Naive thymus-derived CD8-positive, alpha-beta T cell (primary cell): ENCODE measurements at places on chromosomes 13 and 19. TPM values are rescaled to one million over a fixed set of nuclear protein-coding genes. Genes with fewer than 3 reads are reported as not detected.

Gene LIM2
- not detected for polyA plus RNA-seq

Gene IQCN
- 0.06 TPM for polyA plus RNA-seq

Gene CALR3
- not detected for polyA plus RNA-seq

Gene PTH2
- polyA plus RNA-seq, result not detected

Gene MAMSTR
- 0.49 TPM for polyA plus RNA-seq

Gene ZNF234
- 3.9 TPM for polyA plus RNA-seq

DNA sequence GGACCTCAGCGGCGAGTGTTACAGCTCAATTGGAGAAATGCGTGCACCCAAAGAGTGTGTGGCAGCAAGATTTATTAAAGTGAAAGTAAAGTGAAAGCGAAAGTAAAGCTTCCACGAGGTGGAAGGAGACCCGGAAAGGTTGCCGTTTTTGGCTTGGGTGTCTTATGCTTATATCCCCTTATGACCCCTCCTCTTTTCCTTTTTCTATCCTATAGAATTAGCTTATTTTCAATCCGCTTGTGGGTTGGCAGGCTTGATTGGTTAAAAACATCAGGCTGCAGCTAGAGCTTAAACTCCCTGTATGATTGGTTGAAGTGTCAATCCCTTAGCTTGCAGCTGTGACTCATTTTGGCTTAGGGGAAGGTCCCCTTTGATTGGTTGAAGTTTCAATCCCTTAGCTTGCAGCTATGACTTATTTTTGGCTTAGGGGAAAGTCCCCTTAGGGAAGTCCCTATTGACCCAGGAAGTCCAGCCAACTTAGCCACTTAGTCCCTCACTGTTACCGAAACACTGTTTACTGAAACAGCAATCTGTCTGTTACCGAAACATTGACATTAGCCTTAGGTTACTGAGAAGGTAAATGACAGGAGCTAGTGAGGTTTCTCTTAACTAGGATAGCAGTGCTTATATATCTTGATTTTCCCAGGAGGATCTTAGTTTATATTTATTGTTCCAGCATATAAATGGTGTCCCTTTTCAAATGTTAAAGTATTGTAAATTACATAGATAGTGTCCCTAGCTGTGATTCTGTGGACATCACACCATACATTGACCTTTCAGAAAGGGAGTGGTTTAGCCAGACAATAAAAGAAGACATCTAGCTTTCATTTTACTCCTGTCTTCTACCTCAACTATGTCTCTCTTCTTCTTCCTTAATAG lies 575.8 kb downstream of the DACH1 start:
- no peak for DNase-seq

- DNase-seq, result no peak
Observed at GRCh38 chr13:53694814-53695532, 666.4 kb downstream of the OLFM4 start.

- DNase-seq, result peak; percentile 88
Observed at GRCh38 chr13:40190641-40191100, 475.8 kb downstream of the FOXO1 start.

GRCh38 chr13:72820156-72820897 lies 38.4 kb downstream of the PIBF1 start:
- no peak for DNase-seq

DNA sequence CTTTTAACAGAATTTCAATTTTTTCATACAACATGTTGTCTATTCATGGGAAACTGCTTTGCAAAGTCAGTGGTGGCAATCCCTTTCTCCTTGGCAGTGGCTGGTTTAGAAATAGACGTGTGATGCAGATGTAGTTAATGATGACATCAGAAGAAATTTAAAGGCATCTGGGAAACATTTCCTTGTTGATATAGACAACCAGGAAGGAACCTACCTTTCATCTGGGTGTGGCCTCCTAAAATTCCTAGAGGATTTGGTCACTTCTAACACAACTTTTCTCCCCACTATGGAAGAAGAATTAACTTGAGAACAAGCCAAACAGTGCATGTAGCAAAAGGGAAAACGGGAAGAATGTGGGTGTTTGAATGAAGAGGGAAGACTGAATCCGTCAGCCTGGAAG lies 102.8 kb downstream of the EFNB2 start:
- DNase-seq, result no peak

- no peak for DNase-seq
Observed at GRCh38 chr13:21067848-21068247, 6.5 kb upstream of the LATS2 start.

DNA sequence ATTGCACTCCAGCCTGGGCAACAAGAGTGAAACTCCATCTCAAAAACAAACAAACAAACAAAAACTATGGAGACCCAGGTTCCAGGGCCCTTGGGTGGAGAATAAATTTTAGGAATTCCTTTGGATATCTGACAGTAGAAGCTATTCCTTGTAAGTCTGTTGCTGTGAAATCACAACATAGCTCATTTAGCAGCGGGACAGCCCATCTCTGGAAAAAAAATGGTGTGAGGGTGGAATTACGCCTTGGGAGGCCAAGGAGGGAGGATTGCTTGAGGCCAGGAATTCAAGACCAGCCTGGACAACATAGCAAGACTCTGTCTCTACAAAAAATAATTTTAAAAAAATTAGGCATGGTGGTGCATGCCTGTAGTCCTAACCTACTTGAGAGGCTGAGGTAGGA lies 15.7 kb downstream of the HMGB1 start:
- no peak for DNase-seq

GRCh38 chr19:16301999-16302694 lies 22.5 kb upstream of the KLF2 start:
- no peak for DNase-seq

DNA sequence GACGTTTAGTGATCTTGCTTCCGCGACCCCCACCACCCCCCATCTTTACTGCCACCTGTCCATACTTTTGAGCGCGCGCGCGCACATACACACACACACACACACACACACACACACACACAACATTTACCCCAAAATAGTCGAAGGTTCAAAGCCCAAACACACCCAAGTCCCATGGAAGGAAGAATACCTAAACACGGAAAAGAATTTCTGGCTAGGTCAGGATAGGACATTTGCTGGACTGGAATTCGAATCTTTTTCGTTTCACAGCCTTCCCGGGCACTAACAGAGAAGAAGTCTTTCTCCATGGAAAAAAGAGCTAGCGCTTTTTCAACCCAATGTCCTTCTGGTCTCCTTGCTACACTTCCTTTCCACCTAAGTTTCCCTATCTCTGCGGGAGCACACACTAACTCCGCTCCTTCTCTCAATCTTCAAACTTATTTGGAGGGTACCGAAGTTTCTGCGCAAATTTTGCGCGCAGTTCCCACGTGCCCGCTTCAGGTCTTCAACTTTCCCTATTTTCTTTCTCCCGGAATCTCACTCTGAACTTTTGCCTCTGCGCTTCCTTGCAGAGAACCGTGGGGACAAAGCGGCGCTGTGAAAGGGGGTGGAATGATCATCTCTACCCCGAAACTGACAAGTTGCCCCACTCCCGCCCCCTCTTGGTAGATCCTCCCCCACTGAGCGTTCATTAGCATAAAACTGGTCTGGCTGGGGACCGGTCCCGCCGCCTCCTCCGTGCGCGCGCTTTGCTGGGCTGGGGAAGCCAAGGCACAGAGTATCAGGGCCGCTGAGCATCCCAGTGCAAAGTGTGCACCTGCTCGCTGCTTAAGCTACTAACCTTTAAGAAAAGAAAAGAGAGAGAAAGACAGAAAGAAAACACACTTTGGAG lies 2.7 kb downstream of the DACH1 start:
- DNase-seq, result peak; percentile 1

DNA sequence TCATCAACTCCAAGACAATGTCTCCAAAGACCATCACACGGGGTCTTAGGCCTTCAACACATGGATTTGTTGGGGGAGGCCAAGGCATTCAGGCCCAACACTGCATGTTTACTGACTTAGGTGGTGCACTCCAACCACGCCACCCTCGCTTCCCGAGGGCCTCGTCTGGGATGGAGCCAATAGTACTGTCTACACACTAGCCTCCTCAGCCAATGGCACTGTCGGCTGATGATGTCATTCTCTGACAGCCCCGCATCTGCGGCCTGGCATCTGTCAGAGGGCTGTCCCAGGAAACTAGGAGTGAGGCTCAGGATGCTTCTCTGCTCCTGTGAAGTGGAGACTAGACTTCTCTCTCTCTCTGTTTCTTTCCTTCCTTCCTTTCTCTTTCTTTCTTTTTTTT lies 96.6 kb downstream of the TEX26 start:
- no peak for DNase-seq

GRCh38 chr19:33290082-33290815 lies 12.1 kb downstream of the CEBPA start:
- no peak for DNase-seq

DNA sequence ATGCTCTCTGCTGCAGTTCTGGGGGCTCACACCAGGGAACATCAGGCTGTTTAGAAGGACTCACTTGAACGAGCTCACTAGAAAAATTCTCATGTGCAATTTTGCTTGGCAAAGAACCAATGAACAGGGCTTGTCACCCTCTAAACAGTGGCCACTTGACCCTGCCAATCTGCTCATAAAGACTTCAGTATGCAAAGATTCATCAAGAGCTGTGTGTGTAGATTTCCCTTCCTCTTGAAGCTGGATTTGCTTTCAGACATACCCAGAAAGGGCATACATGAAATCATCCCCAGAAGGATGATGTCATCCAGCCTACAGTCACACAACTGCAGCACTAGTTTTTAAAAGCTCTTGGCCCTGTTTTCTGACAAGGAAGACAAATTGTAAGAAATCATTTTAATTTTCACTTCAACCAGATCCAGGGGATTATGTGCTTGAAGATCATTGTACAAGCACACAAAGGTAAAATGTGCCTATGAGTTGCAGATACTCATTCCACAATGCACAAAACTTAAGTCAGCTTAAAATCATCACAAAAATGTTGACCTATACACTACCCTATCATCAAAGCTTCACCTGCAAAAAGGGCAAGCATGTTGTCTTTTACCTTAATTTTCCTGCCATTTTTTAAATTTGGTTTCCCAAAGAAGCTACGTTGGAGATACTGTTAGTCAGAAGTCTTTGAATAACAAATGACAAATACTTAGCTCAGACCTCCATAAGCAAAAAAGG lies 5.2 kb upstream of the STK24 start:
- no peak for DNase-seq

DNA sequence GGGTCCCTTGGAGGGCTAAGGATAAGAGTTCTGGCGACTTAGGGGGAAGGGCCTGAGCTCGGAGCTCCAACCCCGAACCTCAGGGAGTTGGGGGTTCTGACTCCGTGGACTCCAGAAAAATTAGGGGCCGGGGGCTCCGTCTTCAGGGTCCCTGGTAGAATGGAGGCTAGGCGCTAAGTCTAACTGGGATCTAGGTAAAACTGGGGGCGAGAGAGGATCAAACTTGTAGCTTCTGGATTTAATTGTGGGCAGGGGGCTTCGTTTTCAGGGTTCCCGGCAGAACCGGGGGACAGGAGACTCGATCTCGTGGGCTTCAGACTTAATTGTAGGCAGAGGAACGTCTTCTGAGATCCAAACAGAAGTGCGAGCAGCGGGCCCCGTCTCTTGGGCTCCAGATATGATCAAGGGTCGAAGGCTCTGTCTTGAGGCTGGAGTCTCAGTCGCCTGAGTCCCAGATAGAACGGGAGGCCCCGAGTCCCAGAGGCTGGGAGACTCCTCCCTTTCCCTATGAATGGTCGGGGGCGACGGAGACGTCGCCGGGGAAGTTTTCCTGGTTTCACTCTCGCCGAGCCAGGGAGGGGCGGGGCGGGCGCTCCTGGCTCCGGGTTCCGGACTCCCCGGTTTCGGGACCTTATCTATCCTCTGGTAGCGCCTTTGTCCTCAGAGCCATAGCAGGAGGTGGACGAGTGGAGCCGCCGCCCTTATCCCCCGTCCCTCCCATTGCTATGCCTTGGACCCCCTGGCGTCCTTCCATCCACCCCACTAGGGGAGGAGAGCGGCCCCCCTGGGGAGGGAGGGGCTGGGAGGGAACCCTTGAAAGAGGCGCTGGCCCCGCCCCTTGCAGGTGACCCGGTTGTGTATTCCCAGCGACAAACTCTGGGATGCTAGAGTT lies 1.3 kb downstream of the NECTIN2 start:
- DNase-seq, result no peak

DNA sequence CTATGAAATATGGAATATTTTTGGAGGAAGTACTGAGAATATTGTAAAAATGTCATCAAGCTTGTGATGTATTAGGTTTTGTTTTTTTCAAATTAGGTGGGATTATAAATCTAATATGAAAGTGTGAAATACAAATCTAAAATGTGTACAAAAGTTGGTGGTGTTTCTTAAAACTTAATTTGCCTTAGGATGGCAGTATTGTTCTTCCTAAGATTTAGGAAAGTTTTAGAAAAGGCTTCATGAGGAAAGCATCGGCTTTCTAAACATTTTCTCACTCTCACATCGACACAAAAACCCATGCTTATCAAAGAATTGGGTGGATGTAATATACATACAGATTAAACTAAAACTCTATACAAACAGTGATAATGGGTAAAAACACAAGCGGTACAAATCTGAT lies 972.0 kb upstream of the PCDH20 start:
- DNase-seq, result no peak

- no peak for DNase-seq
Observed at GRCh38 chr19:33998739-33999345, 173.5 kb upstream of the LSM14A start.

- no peak for DNase-seq
Observed at GRCh38 chr19:279656-280055, 11.5 kb downstream of the PLPP2 start.

DNA sequence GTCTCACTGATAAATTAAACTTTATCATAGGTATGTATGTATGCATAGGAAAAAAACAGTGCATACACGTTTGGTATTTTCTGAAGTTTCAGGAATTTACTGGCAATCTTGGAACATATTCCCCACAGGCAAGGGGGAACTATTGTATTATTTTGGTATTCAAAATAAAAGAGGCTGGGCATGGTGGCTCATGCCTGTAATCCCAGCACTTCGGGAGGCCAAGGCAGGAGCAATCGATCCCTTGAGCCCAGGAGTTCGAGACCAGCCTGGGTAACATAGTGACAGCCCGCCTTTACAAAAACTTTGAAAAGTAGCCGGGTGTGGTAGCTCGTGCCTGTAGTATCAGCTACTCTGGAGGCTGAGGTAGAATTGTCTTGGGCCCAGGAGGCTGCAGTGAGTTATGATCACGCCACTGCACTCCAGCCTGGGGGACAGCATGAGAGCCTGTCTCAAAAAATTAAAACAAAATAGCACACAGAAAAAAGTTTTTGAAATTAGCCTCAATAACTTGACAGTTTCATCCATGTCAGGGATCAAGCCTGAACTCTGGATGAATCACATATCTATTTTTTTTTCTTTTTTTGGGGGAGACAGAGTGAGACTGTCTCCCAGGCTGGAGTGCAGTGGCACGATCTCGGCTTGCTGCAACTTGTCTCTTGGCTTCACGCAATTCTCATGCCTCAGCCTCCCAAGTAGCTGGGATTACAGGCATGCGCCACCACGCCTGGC lies 29.1 kb upstream of the HOMER3 start:
- no peak for DNase-seq
